ENCODE measurements at places on chromosomes 4 and X. TPM values are rescaled to one million over a fixed set of nuclear protein-coding genes. Genes with fewer than 3 reads are reported as not detected.

UTP3 gene
- 38.7 TPM for total RNA-seq

CDX4 gene
- total RNA-seq, result not detected

DCAF12L1 gene
- total RNA-seq, result not detected

- no peak for DNase-seq
Observed at GRCh38 chr4:128675083-128675482, 134.4 kb upstream of the JADE1 start.

DNA sequence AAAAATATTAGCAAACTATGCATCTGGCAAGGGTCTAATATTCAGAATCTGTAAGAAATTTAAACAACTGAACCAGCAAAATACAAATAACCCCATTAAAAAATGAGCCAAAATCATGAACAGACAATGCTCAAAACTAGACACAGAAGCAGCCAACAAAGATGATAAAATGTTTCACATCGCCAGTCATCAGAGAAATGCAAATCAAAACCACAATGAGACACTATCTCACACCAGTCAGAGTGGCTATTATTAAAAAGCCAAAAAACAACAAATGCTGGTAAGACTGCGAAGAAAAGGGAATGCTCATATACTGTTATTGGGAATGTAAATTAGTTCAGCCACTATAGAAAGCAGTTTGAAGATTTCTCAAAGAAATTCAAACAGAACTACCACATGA, 201.3 kb upstream of the CPEB2 start:
- DNase-seq, result no peak

F8A2 gene
- total RNA-seq, result not detected

DNA sequence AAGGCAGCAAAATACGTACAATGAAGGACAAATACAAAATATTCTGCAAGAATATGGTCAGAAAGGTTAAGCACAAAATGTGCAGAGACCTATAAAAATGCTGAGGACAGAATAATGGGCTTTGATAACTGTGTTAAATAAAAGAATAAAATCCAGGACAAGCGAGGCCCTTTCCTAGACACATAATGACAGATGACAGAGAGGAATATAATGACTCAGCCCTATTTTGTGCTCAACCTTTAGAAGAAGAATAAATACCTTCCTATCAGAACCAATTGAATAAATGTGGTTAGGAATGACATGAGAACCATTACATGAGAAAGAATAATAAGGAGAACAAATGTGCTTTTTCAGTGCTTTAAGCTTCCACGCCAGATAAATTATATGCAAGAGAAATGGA, 178.0 kb downstream of the TEX13C start:
- no peak for DNase-seq

- DNase-seq, result no peak
Observed at GRCh38 chrX:66071126-66071525, 31.2 kb upstream of the VSIG4 start.
